ENCODE measurements at places on chromosomes 16 and 17. TPM values are rescaled to one million over a fixed set of nuclear protein-coding genes. Genes with fewer than 3 reads are reported as not detected.

GRCh38 chr17:41073676-41074075, 8.0 kb upstream of the KRTAP2-4 start:
- no peak for DNase-seq
- no peaks in the 10 kb centered on the region for H3K27me3 ChIP-seq
- no peak overlapping the region for H3K4me3 ChIP-seq
- H3K27ac ChIP-seq, result no peak overlapping the region

DNA sequence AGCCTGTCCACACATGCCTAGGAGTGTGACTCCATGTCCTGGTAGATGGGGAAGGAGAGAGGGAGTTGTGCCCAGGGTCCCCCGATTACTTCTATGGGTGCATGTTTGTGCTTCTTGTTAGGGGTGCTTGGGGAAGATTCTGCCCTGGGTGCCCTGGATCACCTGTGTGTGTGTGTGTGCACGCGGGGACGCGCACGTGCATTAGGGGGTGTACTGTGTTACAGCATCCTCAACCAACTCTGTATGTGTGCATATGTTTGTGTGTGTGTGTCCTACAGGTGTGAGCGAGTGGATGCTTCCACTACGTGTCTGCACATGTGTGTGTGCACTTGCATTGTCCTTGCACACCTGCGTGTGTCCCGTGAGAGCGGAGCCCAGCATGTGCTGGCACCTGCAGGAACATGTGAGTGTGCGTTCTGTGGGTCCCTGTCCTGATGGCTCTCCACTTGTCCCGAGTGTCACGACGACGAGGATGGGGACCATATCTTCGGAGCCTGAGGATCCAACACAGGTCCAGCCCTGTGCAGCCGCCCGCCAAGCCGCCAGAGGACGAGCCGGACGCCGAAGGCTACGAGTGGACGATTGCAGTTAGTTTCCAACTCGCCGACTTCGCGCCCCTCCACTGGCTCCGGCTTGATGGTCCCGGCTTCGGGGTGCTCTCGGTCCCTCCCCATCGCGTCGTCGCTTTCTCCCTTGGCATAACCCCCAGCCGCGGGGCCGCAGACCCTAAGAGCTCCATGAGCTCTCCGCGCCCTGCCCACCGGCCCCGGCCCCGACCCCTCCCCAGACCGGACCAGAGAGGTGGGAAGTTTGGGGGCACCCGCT, 6.0 kb upstream of the TBC1D3B start:
- peaks cover 15% of the 10 kb centered on the region for H3K27me3 ChIP-seq
- H3K4me3 ChIP-seq, result peak overlapping the region; percentile 58
- H3K36me3 ChIP-seq, result no peaks in the 10 kb centered on the region
- no peaks in the 10 kb centered on the region for H3K4me1 ChIP-seq
- peak overlapping the region; percentile 57 for H3K27ac ChIP-seq

Gene ALDH3A1
- 4.0 TPM for total RNA-seq

DNA sequence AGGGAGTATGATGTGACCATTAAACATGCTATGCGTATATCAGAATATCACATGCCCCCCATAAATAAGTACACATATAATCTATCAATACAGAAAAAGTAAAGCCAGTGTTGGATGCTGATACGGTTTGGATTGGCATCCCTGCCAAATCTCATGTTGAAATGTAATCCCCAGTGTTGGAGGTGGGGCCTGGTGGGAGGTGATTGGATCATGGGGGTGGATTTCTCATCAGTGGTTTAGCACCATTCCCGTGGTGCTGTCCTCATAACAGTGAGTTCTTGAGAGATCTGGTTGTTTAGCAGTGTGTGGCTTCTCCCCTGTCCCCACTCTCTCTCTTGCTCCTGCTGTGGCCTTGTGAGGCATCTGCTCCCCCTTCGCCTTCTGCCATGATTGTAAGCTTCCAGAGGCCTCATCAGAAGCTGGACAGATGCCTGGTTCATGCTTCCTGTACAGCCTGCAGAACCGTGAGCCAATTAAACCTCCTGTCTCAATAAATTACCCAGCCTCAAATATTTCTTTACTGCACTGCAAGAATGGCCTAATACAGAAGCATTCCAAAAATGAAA, 88.9 kb downstream of the AATF start:
- DNase-seq, result no peak
- no peak overlapping the region for H3K27ac ChIP-seq
- no peaks in the 10 kb centered on the region for H3K4me1 ChIP-seq
- no peak overlapping the region for H3K4me3 ChIP-seq

Gene LGALS9C
- total RNA-seq, result not detected

- peaks cover 4% of the 10 kb centered on the region for H3K4me1 ChIP-seq
- no peaks in the 10 kb centered on the region for H3K27me3 ChIP-seq
- DNase-seq, result no peak
- no peaks in the 10 kb centered on the region for H3K36me3 ChIP-seq
- H3K4me3 ChIP-seq, result no peak overlapping the region
Observed at GRCh38 chr16:57134982-57135381, 42.6 kb downstream of the CPNE2 start.

- no peak for DNase-seq
- peaks cover 8% of the 10 kb centered on the region for H3K36me3 ChIP-seq
- H3K27ac ChIP-seq, result no peak overlapping the region
- H3K27me3 ChIP-seq, result no peaks in the 10 kb centered on the region
Observed at GRCh38 chr16:69039333-69039941, 66.0 kb upstream of the HAS3 start.

Gene ACSM2A
- not detected for total RNA-seq

Gene CLDN6
- not detected for total RNA-seq

DNA sequence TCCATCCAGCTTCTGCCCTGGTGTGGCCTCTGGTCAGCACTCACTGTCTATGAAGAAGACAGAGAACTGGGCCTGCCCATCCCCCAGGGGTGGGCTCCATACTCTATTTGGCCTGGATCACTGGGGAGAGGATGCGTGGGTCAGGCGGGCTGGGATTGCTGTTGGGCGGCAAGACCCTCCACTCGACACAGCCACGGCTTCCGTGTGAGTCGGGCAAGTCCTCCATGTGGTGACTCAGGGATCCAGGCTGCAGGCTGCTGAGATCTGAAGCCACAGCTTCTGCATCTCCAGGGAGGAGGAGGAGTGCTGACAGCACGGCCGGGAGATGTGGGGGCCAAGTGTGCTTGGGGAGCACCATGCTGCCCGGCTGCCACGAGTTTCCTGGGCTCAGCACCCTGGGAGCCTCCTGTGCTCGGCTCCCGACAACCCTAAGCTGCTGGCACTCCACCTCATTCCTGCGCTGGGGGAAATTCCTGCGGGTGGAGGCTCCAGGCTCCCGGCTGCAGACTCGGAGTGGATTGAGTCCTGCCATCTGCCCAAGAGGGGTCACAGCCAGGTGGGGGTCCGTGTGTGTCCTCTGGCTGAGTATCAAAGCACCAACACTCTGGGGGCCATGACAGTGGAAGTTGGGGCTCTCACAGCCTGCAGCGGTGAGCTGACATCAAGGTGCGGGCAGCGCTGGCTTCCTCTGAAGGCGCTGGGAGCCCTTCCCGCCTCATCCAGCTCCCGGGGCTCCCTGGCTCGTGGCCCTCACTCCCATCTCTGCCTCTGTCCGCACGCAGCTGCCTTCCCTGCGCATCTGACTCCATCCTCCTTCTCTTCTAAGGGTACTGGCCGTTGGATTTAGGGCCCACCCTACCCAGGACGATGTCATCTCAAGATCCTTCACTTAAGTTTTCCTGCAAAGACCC, 24.4 kb upstream of the CBFA2T3 start:
- H3K27ac ChIP-seq, result no peak overlapping the region
- H3K4me1 ChIP-seq, result no peaks in the 10 kb centered on the region
- peaks cover 8% of the 10 kb centered on the region for H3K27me3 ChIP-seq
- DNase-seq, result no peak
- H3K36me3 ChIP-seq, result no peaks in the 10 kb centered on the region

Gene HOXB4
- total RNA-seq, result 2.8 TPM

- DNase-seq, result no peak
- no peaks in the 10 kb centered on the region for H3K27me3 ChIP-seq
- H3K4me1 ChIP-seq, result peaks cover 2% of the 10 kb centered on the region
- H3K4me3 ChIP-seq, result no peak overlapping the region
- H3K27ac ChIP-seq, result no peak overlapping the region
- no peaks in the 10 kb centered on the region for H3K36me3 ChIP-seq
Observed at GRCh38 chr17:44466339-44466738, 36.9 kb downstream of the GPATCH8 start.

- H3K27ac ChIP-seq, result no peak overlapping the region
- no peaks in the 10 kb centered on the region for H3K36me3 ChIP-seq
- H3K27me3 ChIP-seq, result peaks cover 5% of the 10 kb centered on the region
Observed at GRCh38 chr16:27149986-27150385, 53.3 kb upstream of the KDM8 start.

DNA sequence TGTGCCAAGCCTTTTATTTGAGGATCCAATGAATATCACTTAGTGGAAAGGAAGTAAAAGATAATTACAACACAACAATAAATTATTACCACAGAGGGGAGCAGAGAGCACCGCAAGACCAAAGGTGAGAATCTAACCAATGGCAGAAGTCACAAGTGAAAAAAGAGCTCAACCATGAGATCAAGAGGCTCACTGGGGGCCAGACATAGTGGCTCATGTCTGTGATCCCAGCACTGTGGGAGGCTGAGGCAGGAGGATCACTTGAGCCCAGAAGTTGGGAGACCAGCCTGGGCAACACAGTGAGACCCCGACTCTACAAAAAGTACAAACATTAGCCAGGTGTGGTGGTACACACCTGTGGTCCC, 17.7 kb downstream of the ANKRD11 start:
- no peaks in the 10 kb centered on the region for H3K36me3 ChIP-seq
- no peaks in the 10 kb centered on the region for H3K27me3 ChIP-seq
- peaks cover 48% of the 10 kb centered on the region for H3K4me1 ChIP-seq
- H3K27ac ChIP-seq, result no peak overlapping the region
- no peak for DNase-seq

GRCh38 chr16:67084345-67085028, 25.3 kb upstream of the PHAF1 start:
- no peak overlapping the region for H3K27ac ChIP-seq
- H3K4me3 ChIP-seq, result no peak overlapping the region
- H3K36me3 ChIP-seq, result peaks cover 14% of the 10 kb centered on the region

GRCh38 chr17:73474370-73474988, 162.7 kb upstream of the CDC42EP4 start:
- peaks cover 5% of the 10 kb centered on the region for H3K4me1 ChIP-seq
- peak; percentile 74 for DNase-seq
- no peak overlapping the region for H3K4me3 ChIP-seq
- H3K27ac ChIP-seq, result no peak overlapping the region
- H3K27me3 ChIP-seq, result no peaks in the 10 kb centered on the region
- no peaks in the 10 kb centered on the region for H3K36me3 ChIP-seq

DNA sequence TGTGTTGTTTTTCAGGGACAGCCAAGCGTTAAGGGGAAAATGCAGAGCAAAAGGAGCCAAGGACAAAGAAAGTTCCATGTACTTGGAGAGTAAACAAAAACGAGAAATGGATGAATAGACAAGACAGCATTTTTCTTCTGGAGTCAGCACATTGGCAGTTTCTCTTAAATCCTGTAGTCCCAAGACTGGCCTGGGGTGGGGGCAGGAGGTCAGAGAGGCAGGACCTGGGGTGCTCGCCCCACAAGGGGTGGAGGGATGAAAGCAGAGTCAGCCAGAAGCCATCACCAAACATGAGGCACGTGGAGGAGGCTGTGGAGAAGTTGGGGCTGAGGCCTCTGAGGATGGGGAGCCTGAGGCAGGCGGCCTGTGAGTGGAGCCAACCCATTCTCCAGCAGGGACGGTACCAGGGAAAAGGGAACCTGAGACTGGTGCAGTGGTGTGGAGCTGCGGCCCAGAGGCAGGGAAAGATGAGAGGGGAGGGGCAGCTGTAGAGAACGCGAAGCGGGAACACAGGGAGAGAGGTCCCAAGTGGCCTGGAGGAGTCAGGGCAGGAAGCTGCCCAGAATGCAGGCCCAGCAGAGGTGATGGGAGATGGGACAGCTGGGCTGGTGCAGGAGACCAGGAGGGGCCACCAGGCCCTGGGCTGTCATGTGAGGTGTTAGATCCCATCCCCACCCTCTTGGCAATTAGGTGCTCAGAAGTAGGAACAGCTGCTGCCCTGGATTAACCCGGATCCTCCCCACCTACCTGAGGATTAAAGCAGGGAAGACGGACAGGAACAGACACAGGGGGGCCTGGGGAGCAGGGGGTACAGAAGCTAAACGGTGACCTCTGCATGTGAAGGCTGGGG, 3.3 kb downstream of the TLCD3B start:
- H3K4me3 ChIP-seq, result no peak overlapping the region
- H3K27me3 ChIP-seq, result peaks cover 10% of the 10 kb centered on the region
- no peak overlapping the region for H3K27ac ChIP-seq
- no peaks in the 10 kb centered on the region for H3K4me1 ChIP-seq
- H3K36me3 ChIP-seq, result no peaks in the 10 kb centered on the region

GRCh38 chr16:7731141-7731540, 398.5 kb downstream of the RBFOX1 start:
- DNase-seq, result no peak
- no peak overlapping the region for H3K27ac ChIP-seq
- no peaks in the 10 kb centered on the region for H3K4me1 ChIP-seq

DNA sequence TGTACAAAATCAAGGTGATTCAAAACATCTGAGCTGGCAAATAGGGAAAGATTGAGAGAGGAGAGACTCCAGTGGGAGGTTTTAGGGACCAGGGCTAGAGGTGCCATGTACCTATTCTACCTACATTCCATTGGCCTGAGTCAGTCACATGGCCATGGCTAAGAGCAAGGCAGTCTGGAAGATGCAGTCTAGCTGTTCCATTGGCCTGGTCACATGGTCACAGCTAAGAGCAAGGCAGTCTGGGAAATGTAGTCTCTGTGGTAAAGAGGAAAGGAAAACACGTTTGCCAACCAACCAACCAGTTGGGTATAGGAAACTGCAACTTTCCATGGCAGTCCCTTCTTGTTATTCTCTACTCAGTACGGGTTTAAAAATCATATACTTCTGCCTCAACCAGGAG, 369.1 kb downstream of the XYLT1 start:
- H3K27ac ChIP-seq, result no peak overlapping the region
- H3K36me3 ChIP-seq, result no peaks in the 10 kb centered on the region
- no peak for DNase-seq
- H3K4me1 ChIP-seq, result no peaks in the 10 kb centered on the region
- no peak overlapping the region for H3K4me3 ChIP-seq

Gene ADAP2
- 4.1 TPM for total RNA-seq

DNA sequence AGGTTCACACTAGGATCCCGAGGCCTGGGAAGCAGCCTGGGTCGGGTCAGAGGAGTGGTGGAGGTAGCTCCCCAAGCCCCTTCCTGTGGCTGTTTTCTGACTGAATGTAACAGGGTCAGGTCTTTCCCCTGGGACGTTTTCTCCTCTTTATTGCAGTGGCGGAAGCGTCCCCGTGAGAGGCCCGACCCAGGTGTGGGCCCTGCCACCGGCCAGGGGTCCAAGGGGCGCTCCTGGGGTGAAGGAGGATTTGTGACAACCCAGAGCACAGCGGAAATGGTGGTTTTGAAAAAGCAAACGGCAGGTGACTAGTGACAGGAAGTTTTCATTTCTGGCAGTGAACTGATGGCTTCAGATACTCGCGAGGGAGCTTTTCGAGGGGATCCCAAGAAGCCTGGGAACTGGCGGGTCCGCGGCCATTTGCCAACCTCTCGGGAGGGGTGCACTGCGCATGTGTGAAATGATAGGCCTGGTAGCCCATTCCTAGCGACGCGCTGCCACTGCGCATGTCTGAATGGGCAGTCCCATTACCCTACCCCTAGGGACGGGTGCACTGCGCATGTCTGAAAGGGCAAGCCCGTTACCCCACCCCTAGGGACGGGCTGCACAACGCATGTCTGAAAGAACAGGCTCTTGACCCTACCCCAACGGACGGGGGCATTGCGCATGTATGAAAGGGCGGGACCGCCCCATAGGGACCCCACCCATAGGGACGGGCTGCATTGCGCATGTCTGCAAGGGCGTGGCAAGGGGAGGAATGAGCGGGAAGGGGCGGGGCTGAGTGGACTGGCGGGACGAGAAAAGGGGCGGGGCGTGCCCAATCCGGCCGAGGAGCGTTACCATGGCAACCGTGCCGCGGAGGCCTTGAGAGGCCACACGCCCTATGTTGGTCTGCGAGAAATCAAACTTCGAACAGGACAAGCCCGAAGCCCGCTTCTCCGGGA, 1747.9 kb downstream of the TP53TG3F start:
- no peak overlapping the region for H3K27ac ChIP-seq
- no peak overlapping the region for H3K4me3 ChIP-seq
- DNase-seq, result no peak
- no peaks in the 10 kb centered on the region for H3K36me3 ChIP-seq
- H3K4me1 ChIP-seq, result no peaks in the 10 kb centered on the region

Data from adrenal gland (tissue), 19 donors.